ENCODE measurements at places on chromosomes 3 and 15. TPM values are rescaled to one million over a fixed set of nuclear protein-coding genes. Genes with fewer than 3 reads are reported as not detected.

SIDT1 gene
- 0.81 TPM for total RNA-seq

COLQ gene
- total RNA-seq = 0.24 TPM

ANKRD34C gene
- total RNA-seq = not detected

ZNF280D gene
- total RNA-seq = 15.8 TPM

TNIK gene
- total RNA-seq = 1.8 TPM

ZDHHC23 gene
- total RNA-seq = 3.4 TPM

COL7A1 gene
- 138 TPM for total RNA-seq

CACNA2D2 gene
- 0.42 TPM for total RNA-seq

PLS1 gene
- 12.0 TPM for total RNA-seq

CTXN2 gene
- not detected for total RNA-seq

COL8A1 gene
- not detected for total RNA-seq

AMIGO3 gene
- 1.1 TPM for total RNA-seq
